ENCODE measurements at places on chromosomes 6 and 20. TPM values are rescaled to one million over a fixed set of nuclear protein-coding genes. Genes with fewer than 3 reads are reported as not detected.
A peak's percentile ranks its signal among the peaks of the same experiment; 100 is the strongest.

- DNase-seq: no peak
Measured at GRCh38 chr20:61629602-61630390, 377.7 kb downstream of the CDH4 start.

DNA sequence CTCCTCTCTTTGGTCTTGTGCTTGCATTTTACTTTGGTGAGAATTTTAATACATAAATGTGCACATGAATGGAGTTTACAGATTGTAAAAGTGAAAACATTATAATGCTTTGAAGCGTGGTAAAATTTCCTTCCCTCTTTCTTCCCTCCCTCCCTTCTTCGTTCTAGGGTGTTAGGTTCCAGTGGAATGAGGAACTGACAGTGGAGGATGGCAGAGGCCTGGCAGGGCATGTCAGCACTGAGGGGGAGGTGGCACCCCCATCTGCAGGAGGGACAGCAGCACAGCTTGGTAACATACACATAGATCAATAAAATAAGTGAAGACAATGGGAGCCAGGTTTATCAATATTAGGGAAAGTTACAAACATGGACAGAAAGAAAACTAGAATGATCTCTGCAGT lies 47.5 kb downstream of the RNASET2 start:
- no peak for DNase-seq

GRCh38 chr6:134628154-134628553 lies 310.2 kb upstream of the SGK1 start:
- DNase-seq: no peak

- no peak for DNase-seq
Measured at GRCh38 chr20:44087857-44088120, 99.2 kb downstream of the JPH2 start.

GRCh38 chr20:4234128-4234527 lies 218.8 kb upstream of the RNF24 start:
- DNase-seq: no peak

GRCh38 chr6:53342217-53342616 lies 6.5 kb downstream of the ELOVL5 start:
- DNase-seq: no peak

DNA sequence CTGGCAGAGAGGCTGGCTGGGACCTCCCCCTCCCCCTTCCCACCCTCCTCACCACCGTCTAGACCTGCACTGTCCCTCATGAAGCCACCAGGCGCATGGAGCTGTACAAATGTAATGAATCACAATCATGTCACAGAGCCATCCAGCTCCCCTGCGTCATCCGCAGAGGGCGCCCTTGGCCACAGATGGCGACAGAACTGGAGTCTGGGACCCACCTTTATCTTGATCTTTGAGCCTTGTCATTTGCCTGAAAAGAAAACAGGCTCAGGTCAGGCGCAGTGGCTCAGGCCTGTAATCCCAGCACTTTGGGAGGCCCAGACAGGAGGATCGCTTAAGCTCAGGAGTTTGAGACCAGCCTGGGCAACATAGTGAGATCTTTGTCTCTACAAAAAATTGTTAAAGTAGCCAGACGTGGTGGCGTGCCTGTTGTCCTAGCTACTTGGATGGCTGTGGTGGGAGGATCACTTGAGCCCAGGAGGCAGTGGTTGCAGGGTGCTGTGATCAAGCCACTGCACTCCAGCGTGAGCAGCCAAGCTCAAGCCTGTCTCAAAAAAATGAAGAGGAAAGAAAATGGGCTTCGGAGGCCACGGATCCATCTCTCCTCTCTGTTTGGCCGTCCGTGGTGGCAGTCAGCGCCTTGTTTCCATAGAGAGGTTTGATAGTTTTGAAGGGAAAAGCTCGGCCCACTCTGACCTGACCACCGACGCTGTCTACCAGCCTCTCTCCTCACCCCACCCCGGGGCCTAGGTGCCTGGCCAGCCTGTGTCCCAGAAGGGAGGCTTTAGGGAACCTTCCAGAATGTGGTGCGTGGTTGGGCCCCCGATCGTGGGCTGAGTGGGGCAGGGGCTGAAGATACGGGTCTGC lies 6.2 kb downstream of the COL9A3 start:
- peak; percentile 89 for DNase-seq

GRCh38 chr6:116979560-116979959 lies 102.5 kb downstream of the RFX6 start:
- no peak for DNase-seq

DNA sequence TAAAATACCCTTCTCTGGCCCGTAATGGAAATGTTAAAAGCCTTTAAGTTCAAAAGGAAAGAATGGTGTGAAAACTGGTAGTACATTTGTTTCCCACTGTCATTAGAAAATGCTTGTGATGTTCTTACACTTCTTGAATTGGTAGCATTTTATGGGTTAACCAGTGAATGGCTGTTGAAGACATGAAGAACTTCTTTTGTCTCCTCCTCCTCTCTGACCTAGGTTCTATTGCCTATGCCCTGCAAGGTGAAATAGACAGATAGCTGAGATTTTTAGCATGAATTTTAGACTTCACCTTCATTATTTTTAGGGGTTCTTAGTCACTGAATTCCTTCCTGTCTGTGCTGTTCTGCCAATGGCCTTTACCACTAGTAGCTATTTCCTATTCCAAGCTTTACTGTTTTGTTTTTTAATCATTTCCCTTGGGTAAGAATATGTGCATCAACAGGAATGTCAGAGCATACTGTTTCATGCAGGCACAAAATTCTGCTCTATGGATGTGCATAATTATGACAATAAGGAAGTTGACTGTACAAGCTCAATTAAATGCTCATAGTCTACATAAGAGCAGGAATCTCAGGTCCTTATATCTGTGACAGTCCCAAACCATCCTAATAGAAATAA lies 4.9 kb downstream of the TNFAIP3 start:
- no peak for DNase-seq

DNA sequence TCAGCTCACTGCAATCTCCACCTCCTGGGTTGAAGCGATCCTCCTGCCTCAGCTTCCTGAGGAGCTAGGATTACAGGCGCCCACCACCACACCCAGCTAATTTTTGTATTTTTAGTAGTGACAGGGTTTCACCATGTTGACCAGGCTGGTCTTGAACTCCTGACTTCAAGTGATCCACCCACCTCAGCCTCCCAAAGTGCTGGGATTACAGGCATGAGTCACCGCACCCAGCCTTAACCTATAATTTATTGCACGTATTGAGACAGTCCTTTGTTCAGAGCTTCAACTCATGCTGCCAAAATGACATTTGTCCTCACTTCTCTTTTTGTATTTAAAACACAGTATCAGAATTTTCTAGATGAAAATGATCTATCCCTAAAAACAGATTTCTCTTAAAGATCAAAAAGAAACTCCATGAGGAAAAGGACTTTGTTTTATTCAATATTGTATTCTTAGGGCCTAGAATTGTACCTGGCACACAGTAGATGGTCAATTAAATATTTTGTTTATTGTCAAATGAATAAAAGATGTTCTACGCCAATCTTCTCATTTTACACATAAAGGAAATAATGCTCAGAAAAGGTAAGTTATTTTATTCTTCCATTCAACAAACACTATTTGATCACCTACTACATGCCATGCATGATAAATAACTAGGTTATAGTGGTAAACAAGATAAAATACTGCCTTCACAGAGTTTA lies 10.8 kb downstream of the SERAC1 start:
- no peak for DNase-seq

GRCh38 chr20:49313283-49313682 lies 35.4 kb upstream of the ZNFX1 start:
- no peak for DNase-seq

DNA sequence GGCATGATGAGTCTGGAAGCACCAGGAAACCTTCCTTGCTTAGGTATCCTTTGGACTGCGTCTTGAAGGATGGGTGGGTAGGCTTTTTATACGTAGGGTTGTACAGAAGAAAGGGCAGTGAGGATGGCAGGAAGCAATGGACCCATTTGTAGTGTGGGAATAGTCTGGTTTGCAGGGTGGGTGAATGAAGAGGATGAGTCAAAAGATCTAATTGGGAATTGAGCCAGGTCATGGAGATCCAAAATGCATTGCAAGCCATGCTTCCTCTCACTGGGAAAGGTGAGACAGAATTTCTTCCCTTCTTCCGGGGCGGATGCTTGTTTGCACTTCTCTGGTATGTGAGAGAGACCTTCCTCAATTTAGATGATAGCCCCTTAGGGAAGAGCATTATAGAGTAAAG lies 10.1 kb upstream of the BTBD3 start:
- DNase-seq: no peak

GRCh38 chr20:5327356-5327755 lies 10.6 kb upstream of the PROKR2 start:
- no peak for DNase-seq

GRCh38 chr6:33914645-33915044 lies 110.8 kb upstream of the MLN start:
- no peak for DNase-seq

DNA sequence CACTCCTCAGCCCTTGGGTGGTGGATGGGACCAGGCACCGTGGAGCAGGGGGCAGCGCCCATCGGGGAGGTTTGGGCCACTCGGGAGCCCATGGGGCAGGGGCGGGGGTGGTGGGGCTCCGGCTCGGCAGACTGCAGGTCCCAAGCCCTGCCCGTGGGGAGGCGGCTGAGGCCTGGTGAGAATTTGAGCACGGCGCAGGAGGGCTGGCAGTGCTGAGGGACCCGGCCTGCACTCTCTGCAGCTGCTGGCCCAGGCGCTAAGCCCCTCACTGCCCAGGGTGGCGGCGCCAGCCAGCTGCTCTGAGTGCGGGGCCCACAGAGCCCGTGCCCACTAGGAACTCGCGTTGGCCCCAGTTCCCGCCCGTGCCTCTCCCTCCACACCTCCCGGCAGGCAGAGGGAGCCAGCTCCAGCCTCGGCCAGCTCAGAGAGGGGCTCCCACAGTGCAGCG lies 182.1 kb upstream of the OPRM1 start:
- DNase-seq: no peak

- DNase-seq: no peak
Measured at GRCh38 chr6:81962198-81962597, 209.7 kb upstream of the TENT5A start.

- no peak for DNase-seq
Measured at GRCh38 chr6:168596344-168596743, 155.4 kb downstream of the SMOC2 start.

GRCh38 chr6:151263035-151263434 lies 23.3 kb downstream of the AKAP12 start:
- no peak for DNase-seq

DNA sequence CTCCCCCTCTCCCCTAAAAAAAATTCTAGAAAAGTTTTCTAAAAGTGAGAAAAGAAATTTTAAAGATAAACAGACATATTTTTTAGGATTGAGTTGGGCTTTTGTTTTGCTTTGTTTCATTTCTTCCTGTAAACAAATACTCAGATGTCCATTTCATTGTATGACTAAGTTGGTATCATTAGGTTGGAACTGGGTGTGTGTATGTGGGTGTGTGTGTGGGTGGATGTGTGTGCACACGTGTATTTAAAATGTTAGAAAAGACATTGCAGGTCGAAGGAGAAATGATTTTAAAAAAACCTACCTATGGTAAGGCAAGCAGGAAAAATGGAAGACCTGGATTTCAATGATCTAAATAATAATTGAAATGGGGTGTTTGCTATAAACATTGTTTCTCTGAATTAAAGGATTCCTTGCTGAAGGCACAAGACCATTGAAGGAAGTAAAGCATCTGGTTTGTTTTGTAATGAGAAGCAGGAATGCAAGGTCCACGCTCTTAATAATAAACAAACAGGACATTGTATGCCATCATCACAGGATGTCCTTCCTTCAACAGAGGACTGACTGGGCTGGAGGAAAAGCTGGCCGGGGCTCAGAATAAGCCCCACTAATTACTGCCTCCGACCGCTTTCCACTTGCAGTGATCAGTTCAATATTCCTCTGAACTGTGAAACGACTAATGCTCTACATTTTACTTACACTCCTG lies 996 bp upstream of the PRDM1 start:
- DNase-seq: no peak

- no peak for DNase-seq
Measured at GRCh38 chr20:40775561-40776146, 86.6 kb upstream of the MAFB start.

GRCh38 chr6:14858808-14859207 lies 387.1 kb upstream of the JARID2 start:
- DNase-seq: no peak

- DNase-seq: peak; percentile 55
Measured at GRCh38 chr6:165889636-165890403, 226.8 kb upstream of the PDE10A start.

DNA sequence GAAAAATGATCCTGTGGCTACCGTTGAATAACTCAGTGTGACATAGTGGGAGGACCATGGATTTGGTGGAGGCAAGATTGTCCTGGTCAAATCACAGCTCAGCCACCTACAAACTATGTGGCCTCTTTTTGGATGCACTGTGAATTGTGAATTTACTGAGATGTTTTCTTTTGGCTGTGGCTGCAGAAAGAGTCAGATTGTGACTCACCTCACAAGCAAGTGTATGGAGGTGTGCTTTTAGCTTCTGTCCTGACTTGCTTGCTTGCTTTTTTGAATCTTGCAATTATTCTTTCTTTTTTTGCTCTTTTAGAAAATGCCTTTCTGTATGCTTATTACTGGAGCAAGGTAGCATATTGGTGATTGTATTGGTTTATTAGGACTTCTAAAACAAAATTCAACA lies 122.9 kb upstream of the FOXO3 start:
- DNase-seq: no peak

GRCh38 chr6:32610682-32611296 lies 21.1 kb upstream of the HLA-DRB1 start:
- no peak for DNase-seq

DNA sequence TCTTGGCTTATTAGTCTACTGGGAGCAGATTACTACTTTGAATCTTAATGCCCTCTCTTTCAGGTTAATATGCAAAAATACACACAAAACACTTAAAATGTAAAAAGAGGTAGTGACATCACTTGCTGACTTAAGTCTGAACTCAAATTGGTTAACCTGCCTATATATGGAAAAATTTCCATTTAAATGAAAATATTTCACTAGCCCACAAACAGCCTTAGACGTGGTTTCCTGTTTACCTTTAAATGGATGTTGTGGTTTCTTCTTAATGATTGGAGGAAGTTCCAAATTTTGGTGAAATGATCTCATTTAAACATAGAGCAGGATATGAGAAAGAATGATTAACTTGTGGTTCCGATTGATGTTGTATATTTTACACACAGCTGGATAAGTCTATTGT lies 553.7 kb downstream of the CD109 start:
- no peak for DNase-seq

GRCh38 chr20:8043687-8044282 lies 24.2 kb upstream of the TMX4 start:
- DNase-seq: peak; percentile 34

- no peak for DNase-seq
Measured at GRCh38 chr6:130959951-130960350, 103.1 kb downstream of the EPB41L2 start.

The LY6G6C gene
- not detected for total RNA-seq

The TCF15 gene
- not detected for total RNA-seq

The TNNC2 gene
- not detected for total RNA-seq

The FAM83C gene
- not detected for total RNA-seq

The FBXO5 gene
- total RNA-seq: 17.6 TPM

The MYLK4 gene
- 0.73 TPM for total RNA-seq

The GHRH gene
- not detected for total RNA-seq

The RPP40 gene
- 7.4 TPM for total RNA-seq

The LPA gene
- not detected for total RNA-seq

The TRIM40 gene
- 0.29 TPM for total RNA-seq

The KIFC1 gene
- 105 TPM for total RNA-seq

The NMBR gene
- total RNA-seq: not detected

All from Calu3 (cell line).